ENCODE measurements at places on chromosomes 1 and 21. TPM values are rescaled to one million over a fixed set of nuclear protein-coding genes. Genes with fewer than 3 reads are reported as not detected.

TMEM63A gene
- 11.3 TPM for total RNA-seq

LYPD8 gene
- total RNA-seq, result 0.84 TPM

RIPK4 gene
- total RNA-seq, result 13.1 TPM

MCOLN3 gene
- 2.1 TPM for total RNA-seq

RXRG gene
- total RNA-seq, result not detected

PGD gene
- total RNA-seq, result 62.3 TPM

AK4 gene
- 36.2 TPM for total RNA-seq

KCNH1 gene
- 2.8 TPM for total RNA-seq

DNA sequence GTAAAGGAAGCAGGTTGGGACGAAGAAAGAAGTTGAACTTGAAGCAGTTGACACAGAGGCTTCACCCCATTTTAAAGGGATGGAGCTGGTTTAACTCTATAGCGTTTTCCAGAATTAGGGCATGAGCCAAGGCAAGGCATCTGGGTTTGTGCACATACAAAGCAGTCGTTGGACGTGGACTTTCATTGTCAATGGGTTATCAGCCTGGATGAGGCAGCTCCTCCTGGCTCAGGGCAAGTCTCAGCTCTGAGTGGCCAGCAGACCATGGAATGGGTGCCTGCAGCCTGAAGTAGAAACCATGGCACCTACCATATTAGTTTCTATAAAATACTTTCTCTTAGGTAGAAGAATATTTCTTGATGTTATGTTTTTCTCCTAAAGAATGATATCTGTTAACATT is 163.8 kb upstream of the KCNK2 start:
- DNase-seq, result no peak

GRCh38 chr1:53395671-53396215 is 63.5 kb upstream of the DMRTB1 start:
- no peak for DNase-seq

DNA sequence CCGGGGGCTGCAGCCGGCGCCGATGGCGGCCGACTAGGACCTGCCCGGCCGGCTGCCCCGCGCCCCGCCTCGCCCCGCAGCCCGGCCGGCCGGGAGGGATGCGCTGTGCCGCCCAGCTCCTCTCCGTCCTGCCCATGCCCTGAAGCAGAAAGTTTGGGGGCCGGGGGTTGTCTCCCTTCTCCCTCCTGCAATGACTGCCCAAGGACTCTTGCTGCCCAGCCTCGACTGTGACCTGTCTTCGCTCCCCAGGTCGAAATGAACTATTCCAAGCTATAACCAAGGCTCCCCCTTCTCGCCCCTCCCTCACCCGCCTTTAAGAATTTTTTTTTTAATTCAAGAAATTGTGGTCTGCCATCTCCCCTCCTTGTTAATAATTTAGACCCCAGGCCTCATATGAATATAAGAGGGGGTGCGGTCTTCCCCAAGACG is 361 bp downstream of the TMCC2 start:
- DNase-seq, result peak; percentile 21

- DNase-seq, result no peak
These were observed 107.5 kb downstream of the CSMD2 start for GRCh38 chr1:34057347-34058130.

- no peak for DNase-seq
These were observed 109.1 kb downstream of the APP start for GRCh38 chr21:26061437-26061836.

- DNase-seq, result no peak
These were observed 39.5 kb downstream of the RGS8 start for GRCh38 chr1:182644886-182645285.

DNA sequence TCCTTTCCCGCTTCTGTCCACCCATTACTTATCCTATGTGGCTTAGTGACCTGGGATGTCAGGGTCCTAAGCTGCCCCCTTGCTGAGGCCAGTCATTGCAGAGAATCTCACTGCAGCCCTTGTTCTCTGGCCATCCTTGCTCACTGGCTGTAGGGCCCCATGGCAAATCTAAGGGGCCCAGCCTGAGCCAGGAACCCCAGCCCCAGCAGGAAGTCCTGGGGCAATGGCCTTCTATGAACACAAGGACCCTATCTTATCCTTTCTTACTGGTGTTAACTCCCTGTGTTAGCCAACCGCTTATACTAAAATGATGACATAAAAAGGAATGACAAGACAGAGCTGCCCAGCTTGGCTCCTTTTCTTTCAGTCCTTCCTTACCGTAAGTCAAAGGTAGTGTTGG is 29.9 kb downstream of the DHCR24 start:
- DNase-seq, result no peak

DNA sequence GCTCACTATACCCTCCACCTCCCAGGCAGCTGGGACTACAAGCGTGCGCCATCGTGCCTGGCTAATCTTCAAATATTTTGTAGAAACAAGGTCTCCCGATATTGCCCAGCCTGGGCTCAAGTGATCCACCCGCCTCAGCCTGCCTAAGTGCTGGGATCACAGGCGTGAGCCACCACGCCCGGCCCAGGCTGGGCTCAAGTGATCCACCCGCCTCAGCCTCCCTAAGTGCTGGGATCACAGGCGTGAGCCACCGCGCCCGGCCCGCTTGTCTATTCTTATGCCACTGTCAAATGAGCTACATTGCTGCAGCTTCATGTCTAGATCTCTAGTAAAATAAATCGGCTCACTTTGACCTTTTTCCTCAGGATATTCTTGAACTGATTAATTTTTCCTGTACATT is 107.7 kb upstream of the COL6A1 start:
- DNase-seq, result no peak

DNA sequence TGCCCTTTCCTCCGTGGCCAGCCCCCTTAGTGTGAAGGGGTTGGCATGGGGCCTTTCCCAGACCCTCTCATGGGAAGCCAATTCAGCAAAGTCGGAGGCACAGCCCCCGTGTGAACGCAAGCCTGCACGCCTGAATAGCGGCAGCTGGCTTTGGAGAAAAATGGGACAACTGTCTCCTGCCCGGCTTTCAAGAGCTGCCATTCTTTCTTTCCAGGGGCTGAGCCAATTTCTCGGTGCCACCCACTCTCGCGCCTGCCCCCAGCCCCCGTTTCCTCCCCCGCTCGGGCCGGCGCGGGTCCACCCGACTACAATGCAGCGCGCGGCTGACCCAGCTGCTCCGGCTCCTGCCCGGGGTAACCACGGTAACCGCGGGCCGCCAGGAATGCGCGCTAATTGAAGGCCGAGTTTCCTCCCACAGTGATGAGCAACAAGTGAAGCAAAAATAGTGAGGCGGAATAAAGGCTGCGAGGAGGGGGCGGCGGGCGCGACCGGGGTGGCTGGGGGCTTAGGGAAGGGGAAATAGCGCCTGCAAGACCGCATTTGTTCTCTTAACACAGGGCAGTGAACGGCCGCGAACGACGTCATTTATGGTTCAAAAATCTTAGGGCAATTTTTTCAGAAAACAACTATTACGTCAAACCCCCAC is 27.8 kb downstream of the ILDR2 start:
- peak; percentile 83 for DNase-seq

DNA sequence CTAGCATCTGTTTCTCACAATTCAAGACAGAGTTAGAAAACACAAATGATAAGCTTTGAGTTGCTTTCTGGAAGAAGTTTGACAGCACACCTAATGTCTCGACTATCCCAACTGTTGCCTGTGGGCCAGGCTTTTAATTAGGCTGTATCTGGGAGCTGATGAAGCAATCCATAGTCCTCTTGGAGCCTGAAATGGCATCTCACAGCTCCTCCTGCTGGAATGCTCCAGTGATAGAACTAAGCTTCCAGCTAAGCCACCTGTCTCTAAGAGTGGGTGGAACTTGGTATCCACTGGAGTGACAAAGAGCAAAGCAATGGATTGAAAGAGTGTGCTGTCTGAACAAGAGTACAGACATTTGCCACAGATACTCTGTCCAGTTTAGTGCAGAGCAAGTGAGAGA is 605.3 kb upstream of the NR5A2 start:
- DNase-seq, result peak; percentile 73

- peak; percentile 97 for DNase-seq
These were observed 32.1 kb downstream of the TGFB2 start for GRCh38 chr1:218377143-218377660.

GRCh38 chr1:213987927-213988506 is at the start of gene PROX1:
TSS of gene PROX1 (plus strand) at chr1:213987973. CDS start at chr1:213996536, 8,563 bp downstream.
- peak; percentile 86 for DNase-seq

GRCh38 chr1:15442759-15443158 is 4.5 kb downstream of the CTRC start:
- DNase-seq, result no peak

DNA sequence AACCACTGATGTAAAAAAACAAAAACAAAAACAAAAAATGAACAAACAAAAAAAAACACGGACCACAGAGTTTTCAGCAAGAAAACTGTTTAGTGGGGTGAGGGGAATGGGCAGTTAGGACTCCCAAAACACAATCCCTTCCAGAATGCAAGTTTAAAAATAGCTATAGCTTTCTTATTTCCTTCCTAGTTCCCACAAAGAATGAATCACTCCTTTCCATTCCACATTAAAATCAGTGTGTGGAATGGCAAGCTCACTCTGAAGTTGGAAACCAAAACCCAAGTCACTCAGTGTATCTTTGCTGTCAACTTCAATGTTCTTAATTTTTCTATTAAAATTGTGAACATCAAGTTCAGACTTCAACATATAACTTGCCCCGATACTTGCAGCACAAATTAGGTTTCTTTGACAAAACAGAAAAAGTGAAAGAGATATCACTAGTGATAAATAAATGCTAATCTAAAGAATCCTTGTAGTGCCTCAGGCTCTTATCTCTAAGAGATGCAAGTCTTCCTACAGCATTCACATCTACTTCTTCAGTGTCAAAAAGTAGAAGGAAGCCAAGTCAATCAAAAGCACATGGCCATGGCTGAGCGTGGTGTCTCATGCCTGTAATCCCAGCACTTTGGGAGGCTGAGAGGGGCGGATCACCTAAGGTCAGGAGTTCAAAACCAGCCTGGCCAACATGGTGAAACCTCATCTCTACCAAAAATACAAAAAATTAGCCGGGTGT is 45.5 kb downstream of the TOR3A start:
- peak; percentile 85 for DNase-seq

GRCh38 chr1:62307895-62308492 is 11.2 kb downstream of the KANK4 start:
- peak; percentile 96 for DNase-seq

DNA sequence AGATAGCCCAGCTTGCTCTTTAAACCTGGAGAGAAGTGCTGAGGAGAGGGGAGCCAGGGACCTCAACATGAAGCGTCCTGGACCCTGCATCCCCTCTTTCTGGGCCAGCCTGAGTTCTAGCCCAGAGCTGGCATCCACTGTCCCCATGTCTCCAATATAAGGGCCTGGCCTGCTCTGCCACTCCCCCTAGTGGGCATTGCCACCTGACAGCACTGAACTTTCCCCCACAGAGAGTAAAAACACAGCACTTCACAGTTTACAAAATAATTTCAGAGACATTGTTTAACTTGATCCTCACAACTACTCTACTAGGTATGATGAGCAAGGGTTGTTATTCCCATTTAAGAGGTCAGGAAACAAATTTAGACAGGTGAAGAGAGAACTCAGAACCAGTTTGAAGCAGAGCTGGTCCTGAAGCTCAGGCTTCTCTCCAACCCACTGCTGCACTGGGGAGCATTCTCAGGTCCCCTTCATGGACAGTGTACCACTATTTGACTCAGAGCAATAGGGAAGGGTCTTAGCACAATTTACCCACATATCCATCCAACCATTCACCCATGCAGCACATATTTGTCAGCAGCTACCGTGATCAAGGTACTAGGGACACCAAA is 151.2 kb downstream of the DMRTA2 start:
- DNase-seq, result peak; percentile 12

DNA sequence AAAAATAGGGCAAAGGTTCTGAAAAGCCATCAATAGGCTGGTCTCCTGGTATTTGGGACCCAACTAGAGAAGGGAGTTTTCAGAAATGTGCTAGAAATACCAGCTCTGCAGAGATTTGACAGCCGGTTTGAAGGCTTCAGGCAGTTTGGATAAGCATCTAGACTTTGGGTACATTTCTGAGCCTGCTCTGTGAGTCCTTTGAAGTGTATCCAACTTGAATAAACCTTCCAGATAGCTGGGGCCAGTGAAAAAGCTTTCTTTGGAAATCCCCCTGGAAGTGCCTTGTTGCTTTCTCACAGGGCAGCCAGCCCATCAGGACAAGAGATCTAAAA is 6.4 kb upstream of the PEF1 start:
- no peak for DNase-seq

DNA sequence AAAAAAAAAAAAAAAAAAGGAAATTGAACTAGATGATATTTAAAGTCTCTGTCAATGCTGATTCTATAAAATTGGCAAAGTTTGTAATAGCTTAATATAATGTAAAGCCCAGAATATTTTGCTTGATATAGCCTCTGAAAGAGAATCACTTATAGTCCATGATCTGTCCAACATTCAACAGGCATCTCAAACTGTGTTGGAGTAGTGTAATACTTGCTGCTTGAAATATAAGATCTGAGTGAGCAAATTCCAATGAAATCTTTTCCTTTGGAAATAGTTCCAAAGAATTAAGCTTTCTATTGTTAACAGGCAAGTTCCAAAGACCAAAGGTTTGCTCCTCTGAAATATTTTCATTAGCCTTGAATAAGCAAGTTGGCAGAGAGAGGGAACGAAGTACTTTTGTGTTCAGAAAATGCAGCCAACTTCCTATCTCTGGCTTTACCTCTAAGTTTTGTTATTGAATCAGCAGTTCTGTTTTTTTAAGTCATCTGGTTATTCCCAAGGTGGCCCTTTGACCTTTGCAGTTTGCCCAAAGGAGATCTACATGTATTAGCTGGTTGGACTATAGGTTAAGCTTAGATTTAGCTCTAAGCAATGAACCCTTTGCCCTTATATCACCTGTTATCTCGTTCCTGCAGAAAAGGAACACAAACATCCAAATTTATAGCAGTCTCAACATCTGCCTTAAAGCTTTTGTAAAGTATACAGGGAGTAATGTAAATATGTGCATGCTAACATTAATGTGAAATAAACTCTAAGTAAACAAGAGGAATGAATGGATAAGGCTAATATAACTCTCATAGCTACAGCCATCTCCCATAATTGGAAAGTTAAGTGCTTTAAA is 24.4 kb upstream of the CEP350 start:
- DNase-seq, result no peak

GRCh38 chr21:34997294-34997693 is 51.8 kb downstream of the RUNX1 start:
- DNase-seq, result no peak

Data from M059J (cell line).